ENCODE measurements at places on chromosomes 12 and 14. TPM values are rescaled to one million over a fixed set of nuclear protein-coding genes. Genes with fewer than 3 reads are reported as not detected.

DNA sequence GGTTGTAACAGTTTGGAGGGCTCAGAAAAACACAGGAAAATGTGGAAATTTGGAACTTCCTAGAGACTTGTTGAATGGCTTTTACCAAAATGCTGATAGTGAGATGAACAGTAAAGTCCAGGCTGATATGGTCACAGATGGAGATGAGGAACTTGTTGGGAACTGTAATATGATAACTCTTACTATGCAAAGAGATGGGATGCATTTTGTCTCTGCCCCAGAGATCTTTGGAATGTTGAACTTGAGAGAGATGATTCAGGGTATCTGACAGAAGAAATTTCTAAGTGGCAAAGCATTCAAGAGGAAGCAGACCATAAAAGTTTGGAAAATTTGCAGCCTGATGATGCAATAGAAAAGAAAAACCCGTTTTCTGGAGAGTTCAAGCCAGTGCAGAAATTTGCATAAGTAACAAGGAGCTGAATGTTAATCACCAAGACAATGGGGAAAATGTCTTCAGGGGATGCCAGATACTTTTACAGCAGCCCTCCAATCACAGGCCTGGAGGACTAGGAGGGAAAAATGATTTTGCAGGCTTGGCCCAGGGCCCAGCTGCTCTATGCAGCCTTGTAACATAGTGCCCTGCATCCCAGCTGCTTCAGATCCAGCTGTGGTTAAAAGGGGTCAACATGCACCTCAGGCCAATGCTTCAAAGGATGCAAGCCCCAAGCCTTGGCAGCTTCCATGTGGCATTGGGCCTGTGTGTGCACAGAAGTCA lies 572.7 kb upstream of the ATP2B1 start:
- H3K27me3 ChIP-seq, result no peaks in the 10 kb centered on the region
- H3K36me3 ChIP-seq, result no peaks in the 10 kb centered on the region
- no peak overlapping the region for H3K27ac ChIP-seq
- DNase-seq, result no peak

GRCh38 chr14:92880851-92881250 lies 42.1 kb upstream of the CHGA start:
- H3K4me3 ChIP-seq, result no peak overlapping the region
- no peak for DNase-seq
- H3K4me1 ChIP-seq, result peaks cover 6% of the 10 kb centered on the region
- H3K27ac ChIP-seq, result no peak overlapping the region

DNA sequence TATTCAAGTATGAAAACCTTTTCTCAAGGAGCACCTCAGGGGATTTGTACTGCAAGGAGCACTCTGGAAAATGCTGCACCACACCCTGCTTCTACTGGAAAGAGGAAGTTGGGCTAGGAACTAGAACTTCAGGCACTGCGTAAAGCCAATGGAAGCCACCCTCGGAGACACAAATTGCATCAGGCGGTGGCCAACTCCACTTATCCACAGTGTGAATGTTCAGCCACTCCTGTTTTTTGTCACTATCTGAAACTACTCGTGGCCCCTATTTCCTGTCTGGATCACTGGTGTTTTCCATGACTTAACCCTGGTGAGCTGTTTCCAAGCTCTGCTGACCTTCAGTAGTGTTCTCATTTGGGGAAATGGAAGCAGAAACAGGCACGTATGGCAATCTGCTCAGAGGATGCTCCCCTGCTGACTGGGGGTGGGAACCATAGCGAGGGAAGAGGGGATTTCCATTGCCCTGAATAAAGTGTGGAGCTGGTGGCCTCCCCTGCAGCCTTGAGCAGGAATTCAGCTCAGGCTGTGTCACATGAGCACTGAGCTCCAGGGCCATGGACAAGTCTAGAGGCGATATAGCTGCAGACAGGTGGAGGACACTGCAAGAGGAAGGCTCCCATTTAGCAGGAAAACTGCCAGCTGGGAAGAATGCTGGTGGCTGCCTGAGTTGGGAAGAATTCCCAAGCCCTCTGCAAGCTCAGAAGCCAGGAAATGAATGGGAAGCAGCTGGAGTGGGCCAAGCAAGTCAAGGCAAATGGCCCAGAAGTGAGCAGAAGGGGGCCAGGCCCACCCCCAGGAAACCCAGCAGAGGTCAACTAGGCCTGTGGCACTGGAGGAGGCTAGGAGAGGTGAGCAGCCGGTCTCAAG lies 50.5 kb upstream of the RAP1B start:
- peak; percentile 52 for DNase-seq
- peaks cover 19% of the 10 kb centered on the region for H3K4me1 ChIP-seq
- H3K27me3 ChIP-seq, result no peaks in the 10 kb centered on the region
- no peak overlapping the region for H3K4me3 ChIP-seq

- no peak overlapping the region for H3K27ac ChIP-seq
- H3K4me3 ChIP-seq, result no peak overlapping the region
- H3K36me3 ChIP-seq, result no peaks in the 10 kb centered on the region
- H3K27me3 ChIP-seq, result no peaks in the 10 kb centered on the region
Measured at GRCh38 chr14:55099756-55100155, 29.3 kb upstream of the LGALS3 start.

- DNase-seq, result no peak
- H3K27ac ChIP-seq, result no peak overlapping the region
- no peaks in the 10 kb centered on the region for H3K27me3 ChIP-seq
Measured at GRCh38 chr14:79629411-79630287, 581.7 kb downstream of the DIO2 start.

GRCh38 chr14:78157494-78158437 lies 12.4 kb upstream of the NRXN3 start:
- no peaks in the 10 kb centered on the region for H3K27me3 ChIP-seq
- H3K4me3 ChIP-seq, result no peak overlapping the region
- H3K36me3 ChIP-seq, result no peaks in the 10 kb centered on the region
- H3K4me1 ChIP-seq, result no peaks in the 10 kb centered on the region
- H3K27ac ChIP-seq, result no peak overlapping the region

GRCh38 chr12:131555197-131555846 lies 155.6 kb upstream of the SFSWAP start:
- no peaks in the 10 kb centered on the region for H3K4me1 ChIP-seq
- H3K27me3 ChIP-seq, result no peaks in the 10 kb centered on the region
- no peak for DNase-seq
- H3K4me3 ChIP-seq, result no peak overlapping the region
- H3K36me3 ChIP-seq, result no peaks in the 10 kb centered on the region

DNA sequence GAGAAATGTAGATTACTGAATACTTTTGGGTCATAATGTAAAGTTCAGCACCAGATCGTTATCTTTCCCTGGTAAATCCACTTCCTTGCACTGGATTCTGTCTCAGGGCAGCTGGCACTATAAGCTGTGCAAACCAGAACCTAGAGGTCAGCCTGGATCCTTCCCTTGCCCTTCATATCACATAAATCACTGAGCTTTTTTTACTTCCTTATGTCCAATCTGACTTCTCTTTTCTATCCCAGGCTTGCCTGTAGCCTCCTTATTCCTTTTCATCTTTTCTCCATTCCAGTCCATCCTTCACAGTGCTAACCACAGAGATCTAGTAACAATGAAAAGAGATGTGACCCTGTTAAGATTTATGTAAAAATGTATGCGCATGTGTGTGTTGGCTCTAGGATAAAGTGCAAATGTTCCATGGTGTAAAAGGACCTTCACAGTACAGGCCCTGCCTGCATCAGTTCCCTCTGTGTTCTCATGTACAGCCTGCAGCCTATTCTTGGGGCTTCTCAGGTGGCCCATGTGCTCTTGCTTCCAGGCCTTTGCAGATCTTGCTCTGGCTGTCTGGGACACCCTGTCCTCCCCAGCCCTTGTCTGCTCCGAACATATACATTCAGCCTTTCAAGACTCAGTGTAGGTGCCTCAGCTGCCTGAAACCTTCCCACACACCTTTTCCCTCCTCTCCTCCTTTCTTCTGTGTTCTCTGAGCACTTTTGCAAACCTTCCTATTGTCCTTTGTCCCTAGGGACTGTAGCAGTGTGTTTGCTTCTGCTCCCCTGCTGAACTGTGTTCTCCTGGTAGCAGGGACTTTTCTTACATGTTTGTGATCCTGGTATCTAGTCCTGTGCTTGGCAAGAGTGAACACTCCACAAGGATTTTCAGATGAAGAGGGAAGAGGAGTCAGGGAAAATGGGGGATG lies 30.0 kb downstream of the PELI2 start:
- H3K4me1 ChIP-seq, result no peaks in the 10 kb centered on the region
- no peaks in the 10 kb centered on the region for H3K27me3 ChIP-seq
- no peak for DNase-seq
- H3K4me3 ChIP-seq, result no peak overlapping the region

ANO2 gene
- not detected for total RNA-seq

SDR9C7 gene
- total RNA-seq, result not detected

SIX1 gene
- total RNA-seq, result 0.12 TPM
